ENCODE measurements at places on chromosomes 6 and 20. TPM values are rescaled to one million over a fixed set of nuclear protein-coding genes. Genes with fewer than 3 reads are reported as not detected.

Gene FAXC
- polyA plus RNA-seq = 3.1 TPM

Gene DEFB124
- polyA plus RNA-seq = 2.6 TPM

Gene EYA4
- polyA plus RNA-seq = 15.2 TPM

Gene PCIF1
- polyA plus RNA-seq = 30.4 TPM

DNA sequence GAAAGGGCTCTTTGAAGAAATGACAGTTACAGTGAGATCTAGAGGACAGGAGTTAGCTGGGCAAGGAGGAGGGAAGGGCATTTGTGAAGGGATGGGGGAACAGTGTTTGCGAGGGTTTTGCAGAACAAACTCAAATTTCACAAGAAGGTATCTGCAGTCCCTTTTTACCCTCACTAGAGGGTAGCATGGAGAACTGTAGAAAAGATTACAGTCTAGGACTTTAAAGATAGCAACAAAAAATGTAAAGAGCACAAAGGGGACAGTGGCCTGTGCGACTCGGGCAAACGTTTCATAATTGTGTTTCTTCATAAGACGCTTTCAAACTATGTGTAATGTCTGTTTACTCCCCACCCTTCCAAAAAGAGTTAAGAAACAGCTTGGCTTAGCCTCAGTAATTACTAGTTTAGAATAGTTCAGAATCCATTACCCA, 21.2 kb upstream of the ASXL1 start:
- DNase-seq = no peak

DNA sequence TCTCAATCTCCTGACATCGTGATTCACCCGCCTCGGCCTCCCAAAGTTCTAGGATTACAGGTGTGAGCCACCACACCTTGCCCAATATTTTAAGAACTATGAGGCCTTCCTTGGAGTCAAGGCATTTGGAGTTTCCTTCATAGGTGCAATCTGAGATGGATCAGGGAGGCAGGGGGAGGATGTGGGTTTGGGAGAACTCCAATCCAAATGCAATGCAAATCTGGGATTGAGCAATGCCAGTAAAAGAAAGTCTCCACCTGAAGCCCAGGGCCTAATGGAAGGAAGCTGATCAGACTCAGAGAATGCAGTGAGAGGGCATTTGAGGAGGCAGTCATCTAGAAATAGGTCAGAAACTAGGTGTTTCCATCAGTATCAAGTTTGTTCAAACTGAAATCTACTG, 21.2 kb downstream of the RSPH3 start:
- DNase-seq = no peak

DNA sequence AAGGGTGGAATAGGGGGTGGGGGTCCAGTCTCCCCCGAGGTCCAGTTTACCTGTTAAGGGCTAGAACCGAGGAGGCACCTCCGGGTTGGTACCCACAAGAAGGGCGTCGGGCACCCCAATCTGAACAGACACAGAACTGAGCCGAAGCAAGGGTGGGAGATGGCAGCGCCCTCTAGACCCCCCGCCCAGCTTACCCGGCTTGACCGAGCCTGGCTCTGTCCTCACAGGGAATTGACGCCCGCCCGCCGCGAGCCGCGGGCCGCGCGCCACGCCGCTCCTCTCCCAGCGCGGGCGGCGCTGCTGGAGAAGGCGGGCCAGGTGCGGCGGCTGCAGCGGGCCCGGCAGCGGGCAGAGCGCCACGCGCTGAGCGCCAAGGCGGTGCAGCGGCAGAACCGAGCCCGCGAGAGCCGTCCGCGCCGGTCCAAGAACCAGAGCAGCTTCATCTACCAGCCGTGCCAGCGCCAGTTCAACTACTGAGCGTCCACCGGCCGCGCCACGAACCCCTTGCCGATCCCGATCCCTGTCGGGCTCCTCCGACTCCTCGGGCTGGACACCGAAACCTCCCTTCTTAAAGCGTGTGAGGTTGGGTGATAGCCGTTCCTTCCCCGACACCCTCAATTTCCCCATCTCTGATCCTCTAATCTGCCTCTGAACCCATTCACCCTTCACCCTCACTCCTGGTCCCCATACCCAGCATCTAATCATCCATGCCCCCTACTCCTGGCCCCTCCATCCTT, 5.9 kb downstream of the TP53INP2 start:
- DNase-seq = peak; percentile 37

DNA sequence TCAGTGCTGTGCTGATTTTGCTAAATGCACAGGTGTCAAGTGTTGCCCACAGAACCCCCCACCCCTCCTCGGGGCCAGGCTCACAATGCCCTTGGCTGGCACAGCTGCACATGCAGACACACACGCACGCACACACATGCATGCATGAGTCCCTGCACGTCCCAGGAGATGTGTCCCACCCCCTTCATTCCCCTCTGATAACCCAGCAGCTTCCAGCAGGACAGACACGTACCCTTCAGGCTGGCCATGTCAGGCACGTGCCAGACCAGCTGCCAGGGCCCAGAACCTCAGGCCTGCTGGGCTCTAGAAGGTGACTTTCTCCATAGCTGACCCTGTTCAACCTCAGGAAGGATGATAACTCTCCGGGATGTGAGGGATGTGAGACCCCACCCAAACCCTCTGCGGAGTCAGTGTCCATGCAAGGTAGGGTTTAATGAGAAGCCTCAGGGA, 44.4 kb downstream of the MRPL14 start:
- no peak for DNase-seq

DNA sequence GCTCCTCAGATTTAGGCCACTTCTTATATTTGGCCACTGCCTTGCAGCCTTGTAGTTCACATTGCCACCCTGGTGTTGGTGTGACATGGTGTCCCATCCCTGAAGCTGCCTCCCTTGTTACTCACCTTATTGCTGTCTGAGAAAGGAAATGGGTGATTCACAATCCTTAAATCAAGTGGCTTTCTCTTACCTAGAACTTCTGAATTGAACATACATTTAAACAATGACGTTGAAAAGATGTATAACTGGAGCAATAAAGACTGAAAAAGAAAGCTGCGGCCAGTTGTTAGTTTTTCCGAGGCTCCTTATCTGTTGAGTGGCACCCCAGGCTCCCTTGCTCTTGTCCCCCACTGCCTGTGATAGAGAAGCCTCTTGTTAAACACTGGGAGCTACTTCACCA, 28.8 kb upstream of the GNRH2 start:
- no peak for DNase-seq

DNA sequence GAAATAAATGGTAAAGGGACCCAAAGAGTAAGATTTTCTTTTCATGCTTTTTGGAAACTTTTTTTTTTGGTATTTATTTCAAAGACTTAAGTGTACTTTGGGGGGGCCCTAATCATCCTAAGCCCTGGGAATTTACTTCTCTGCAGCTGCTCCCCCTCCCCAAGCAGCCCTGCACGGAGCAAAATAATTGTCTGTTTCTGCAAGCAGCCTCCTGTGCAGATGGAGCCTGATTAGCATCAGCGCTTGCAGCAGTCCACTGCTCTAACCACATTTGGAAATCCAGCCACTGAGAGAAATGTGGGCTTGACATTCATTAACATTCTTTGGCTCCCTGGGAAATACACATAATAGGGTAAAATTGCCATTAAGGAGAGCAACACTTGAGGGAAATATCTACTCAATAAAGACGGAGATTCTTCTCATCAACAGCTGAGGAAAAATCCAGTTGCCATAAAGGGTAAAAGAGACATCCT, 309.2 kb upstream of the MAP3K7 start:
- DNase-seq = no peak

GRCh38 chr6:438634-439170, 47.1 kb downstream of the IRF4 start:
- DNase-seq = no peak

Measured in muscle of back (tissue), 13 donors.